ENCODE measurements at places on chromosomes 5 and 9.

- DNase-seq, result no peak
Measured at GRCh38 chr5:91059409-91059808, 323.7 kb downstream of the ARRDC3 start.

GRCh38 chr5:131776450-131776849 is 20.4 kb downstream of the FNIP1 start:
- DNase-seq, result no peak

GRCh38 chr9:107625383-107625984 is 135.9 kb upstream of the KLF4 start:
- no peak for DNase-seq

DNA sequence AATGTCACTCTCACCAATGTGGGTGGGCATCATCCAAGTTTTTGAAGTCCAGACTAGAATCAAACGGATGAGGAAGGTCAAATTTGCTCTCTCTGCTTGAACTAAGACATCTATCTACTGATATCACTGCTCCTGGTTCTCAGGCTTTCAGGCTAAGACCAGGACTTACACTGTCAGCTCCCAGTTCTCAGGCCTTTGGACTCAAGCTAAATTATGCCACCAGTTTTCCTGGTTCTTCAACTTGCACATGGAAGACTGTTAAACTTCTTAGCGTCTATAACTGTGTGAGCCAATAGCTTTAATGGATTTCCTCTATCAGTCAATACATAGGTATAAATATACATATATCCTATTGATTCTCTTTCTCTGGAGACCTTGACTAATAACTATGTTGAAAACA is 35.3 kb downstream of the LYRM7 start:
- DNase-seq, result no peak

DNA sequence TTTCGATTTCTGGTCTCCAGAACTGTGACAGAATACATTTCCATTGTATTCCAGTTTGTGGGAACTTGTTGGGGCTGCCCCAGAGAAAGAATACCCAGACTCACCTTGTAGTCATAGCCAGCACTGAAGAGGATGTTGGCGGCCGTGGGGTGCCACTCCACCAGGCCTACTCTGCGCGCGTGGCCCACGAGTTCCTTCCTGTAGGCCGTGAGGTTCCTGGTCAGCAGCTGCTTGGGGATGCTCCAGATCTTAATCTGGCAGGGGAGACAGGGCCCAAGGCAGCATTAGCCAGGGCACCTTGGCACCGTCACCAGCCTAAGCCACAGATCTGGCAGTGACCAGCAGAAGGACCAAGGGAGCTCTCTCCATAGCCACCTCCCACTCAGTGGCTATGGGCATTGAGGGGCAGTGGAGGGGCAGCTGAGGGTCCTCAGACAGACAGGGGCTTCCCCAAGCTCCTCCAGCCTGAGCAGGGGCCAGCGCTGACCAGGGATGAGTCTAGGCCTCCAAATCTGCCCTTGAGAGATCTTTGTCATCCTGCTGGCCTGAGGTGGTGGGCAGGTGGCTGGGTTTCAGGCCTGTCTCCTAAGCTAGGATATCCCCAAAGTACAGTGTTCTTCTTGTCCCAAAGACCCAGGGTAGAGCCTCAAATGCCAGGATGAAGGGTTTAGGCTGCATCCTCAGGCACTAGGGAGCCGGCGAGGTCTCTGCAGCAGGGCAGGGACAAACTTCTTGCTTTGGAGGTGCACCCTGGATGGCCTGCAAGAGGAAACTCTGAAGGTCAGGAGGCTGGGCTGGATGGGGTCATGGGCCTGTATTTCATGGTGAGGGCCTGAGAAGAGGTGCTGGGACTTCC is 15.9 kb upstream of the TRIM14 start:
- no peak for DNase-seq

GRCh38 chr5:26761446-26761845 is 276.9 kb downstream of the CDH9 start:
- no peak for DNase-seq

DNA sequence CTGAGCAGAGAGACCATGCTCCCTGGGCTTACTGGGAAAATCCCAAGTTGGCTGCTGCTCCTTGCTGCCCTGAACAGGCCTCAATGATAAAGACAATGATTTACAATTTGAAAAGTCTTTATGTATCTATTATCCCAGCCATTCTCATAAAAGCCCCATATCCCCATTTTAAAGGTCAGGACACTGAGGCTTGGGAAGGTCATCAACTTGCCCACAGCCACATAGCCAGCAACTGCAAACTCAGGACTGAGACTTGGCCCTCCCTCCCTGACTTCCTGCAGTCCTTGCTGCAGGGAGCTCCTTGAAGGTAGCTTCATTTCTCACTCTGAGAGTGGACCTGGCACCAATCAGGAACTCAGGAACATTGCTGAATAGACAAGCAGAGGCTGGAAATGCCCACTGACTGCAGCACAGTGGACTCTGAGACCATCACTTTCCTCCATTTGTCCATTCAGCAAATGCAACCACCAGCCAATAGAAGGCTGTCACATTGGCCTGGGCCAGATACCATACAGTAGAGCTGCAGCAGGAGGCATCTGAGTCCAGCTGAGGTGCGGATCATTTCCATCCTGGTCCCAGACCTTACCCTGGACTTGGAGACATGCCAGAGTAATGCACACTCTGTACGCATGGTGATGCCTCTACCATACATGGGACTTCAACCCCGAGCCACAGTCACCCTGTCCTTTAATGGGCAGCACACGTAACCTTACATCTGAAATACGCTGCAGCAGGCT is 18.3 kb downstream of the TNIP1 start:
- DNase-seq, result no peak

DNA sequence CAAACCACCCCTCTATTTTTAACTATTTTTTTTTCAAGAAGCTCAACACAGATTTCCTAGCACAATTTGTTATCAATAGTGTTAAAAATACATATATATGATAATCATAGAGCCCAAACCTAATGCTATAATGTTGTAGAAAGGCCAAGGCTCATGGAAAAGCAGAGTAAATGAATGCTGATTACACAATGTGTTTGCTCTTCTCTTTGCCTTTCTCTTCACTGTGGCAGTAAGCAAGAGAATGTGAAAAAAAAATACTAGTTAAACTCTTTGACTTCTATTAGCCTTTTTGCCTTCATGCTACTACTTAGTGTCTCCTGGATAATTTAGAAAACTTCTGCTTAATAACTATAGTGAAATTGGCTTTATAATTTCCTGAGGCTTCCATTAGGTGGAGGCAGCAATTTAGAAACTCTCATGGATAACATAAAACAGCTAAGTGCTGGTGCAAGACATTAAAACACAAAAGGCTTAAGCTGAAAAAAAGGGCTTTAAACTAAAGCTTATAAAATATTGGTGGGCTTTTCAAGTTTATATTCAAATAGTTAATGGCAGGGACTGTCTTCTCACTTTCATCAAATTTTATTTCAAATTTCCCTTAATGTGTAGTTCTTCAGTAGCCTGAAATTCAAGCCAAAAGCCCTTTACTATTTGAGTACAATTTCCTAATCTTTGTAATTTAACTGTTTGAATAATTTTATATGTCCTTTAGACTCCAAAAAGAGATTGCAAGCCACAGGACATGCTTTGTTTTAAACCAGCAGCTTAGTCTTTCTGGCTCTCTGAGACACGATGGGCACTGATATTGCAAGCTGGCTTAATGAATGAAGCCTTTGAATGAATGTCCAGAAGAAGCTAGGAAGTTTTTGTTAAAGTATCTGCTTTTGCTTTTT is 2031.8 kb upstream of the CDH6 start:
- DNase-seq, result no peak

- no peak for DNase-seq
Measured at GRCh38 chr5:10592601-10593000, 28.7 kb downstream of the ANKRD33B start.

GRCh38 chr9:116572095-116572748 is 114.9 kb upstream of the TRIM32 start:
- no peak for DNase-seq

DNA sequence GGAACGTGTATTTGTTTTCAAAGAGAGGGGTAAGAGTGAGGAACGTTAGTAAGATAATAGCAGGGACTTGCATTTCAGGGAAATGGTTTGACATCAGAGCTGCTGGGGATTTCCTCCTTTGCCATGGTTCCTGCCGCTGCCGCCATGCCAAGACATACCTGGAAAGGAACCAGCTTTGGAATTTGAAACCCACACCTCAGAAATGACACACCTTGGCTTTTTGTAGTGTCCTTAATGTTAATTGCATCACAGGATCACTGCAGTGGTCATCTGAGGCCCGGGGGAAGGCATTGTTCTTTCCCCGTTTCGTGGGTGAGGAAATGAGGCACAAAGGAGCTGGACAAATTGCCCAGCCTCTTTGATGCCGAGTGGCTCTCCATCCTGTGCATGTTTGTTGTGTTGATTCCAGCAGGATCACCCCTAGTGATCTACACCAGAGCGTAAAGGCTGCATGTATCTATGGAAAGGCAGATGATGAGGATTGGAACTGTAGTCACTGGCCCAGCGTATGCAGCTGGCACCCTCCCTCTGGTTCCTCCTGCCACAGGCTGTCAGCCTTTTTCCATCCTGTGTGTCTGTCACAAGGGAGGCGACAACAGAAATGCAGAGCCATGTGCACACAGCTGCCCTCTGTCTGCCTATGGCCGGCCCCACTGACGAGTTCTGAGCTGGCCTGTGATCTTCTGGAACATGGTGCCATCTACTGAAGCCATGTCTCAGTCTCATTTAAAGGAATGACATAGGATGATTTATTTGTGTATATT is 37.8 kb downstream of the SLC46A2 start:
- no peak for DNase-seq
